ENCODE measurements at places on chromosomes 11 and 22.

GRCh38 chr11:15933886-15934625 lies 422.3 kb downstream of the SOX6 start:
- DNase-seq = no peak

DNA sequence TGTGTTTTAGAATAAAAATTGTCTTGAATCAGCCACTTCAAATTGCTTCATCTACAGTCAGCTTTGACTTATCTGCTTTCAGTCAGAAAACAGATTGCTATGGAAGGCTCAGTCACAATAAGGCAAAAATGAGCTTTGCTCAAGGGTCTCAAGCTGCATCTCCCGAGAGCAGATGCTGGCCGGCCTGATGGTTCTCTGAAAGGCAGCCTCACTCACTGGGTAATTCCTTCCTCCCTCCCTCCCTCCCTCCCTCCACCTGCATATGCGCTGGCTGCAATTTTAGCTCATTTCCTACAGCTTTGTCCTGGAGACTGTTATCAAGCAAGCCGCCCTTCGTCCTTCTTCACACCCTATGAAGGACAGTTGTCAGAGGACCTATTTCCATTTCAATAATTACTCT lies 1.6 kb upstream of the IZUMO1R start:
- DNase-seq = no peak

DNA sequence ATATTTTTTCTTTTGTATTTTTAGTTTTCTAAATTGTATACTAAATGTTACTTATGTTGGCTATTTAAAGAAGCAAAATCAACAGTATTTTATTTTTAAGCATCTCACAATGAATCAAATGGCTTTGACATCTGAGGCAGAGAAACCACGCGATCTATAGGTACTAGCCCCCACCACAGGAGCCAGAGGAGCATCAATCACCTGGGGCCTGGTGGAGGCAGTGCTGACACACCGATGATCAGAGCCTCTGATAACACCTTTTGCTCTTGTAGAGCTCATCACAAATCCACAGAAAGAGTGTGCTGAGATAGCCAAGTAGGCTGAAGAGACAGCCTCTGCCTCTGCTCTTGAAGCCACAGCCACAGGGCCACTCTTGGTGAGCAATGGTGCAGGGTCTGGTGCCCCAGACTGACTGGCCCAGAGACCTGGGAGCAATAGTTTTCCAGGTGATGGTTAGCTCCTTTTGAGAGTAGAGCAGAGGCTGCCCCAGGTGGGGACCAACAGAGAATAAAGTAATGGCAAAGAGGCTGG lies 25.2 kb downstream of the HIRA start:
- DNase-seq = no peak

GRCh38 chr22:27918341-27919221 lies 475 bp downstream of the PITPNB start:
- peak; percentile 83 for DNase-seq

- DNase-seq = no peak
Observed at GRCh38 chr22:48337957-48338792, 1489.5 kb downstream of the BRD1 start.

- DNase-seq = no peak
Observed at GRCh38 chr11:48122656-48123055, 94.0 kb upstream of the OR4B1 start.

- DNase-seq = no peak
Observed at GRCh38 chr11:64382586-64382985, 23.6 kb downstream of the RPS6KA4 start.

DNA sequence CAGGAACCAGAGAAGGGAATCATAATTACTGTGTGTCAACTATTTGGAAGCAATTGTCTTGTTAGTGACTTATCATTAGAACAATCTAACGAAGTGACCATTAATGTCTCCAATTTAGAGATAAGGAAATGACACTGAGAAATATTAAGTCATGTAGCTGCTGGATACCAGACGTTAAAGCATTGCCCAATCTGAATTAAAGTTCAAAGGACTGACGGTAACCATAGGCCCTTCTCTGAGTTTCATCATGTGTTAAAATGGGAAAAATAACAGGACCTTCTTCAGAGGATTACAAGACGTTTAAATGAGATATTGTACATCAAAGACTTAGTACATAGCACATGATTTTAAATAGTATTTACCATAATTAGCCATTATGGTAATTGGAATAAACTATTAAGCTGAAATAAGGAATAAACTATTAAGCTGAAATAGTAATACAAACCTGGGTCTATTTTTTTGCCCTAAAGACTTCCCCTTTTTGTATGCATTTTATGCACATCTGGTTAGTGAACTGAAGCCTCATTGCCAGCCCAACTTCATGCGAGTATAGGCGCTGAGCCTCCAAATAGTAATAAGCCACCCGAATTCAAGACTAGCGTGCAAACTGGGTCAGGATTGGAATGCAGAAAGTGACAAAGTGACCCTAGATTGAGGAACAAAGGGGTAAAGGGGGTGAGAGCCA lies 41.0 kb downstream of the GLYATL1 start:
- DNase-seq = no peak

GRCh38 chr22:17882727-17883126 lies 108.5 kb upstream of the BID start:
- no peak for DNase-seq

GRCh38 chr22:29790061-29790460 lies 22.9 kb downstream of the UQCR10 start:
- DNase-seq = no peak

GRCh38 chr11:66192181-66192863 lies 76.1 kb upstream of the RAB1B start:
- DNase-seq = no peak

- DNase-seq = no peak
Observed at GRCh38 chr11:87726506-87726905, 448.7 kb downstream of the RAB38 start.
